ENCODE measurements at places on chromosomes 1 and 21.

DNA sequence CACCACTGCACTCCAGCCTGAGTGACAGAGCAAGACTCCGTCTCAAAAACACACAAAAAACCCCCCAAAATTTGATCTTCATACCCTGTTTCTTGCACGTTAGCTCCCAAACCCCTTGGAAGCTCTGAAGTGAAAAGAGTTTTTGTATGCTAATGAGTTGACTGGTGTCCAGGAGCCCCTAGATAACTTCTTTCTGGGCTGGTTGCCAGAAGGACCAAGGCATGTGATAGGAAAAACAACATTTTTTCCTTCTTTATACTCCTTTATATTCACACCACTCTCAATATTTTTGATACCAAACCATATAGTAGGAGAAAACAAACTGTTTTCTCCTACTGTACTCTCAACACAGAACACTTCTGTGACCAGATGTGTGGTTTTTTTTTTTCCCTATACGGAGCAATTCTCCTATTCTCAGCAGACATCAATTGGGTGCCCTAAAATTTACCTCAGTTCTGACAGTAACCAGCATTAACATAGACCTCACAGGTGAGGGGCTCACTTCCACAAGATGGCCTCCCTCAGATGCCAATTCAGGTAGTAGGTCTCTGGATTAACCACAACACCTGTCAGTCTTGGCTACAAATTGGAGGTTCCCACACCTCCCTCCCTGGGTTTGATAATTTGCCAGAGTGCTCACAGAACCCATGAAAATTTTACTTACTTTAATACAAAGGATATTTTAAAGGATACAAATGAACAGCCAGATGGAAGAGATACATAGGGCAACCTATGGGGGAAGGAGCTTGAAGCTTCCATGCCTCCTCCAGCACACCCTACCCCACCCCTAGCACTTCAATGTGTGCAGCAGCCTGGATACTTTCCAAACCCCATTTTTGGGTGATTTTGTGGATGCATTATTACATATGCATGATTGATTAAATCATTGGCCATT, 25.6 kb downstream of the ZYG11B start:
- no peak overlapping the region for H3K27ac ChIP-seq
- H3K4me3 ChIP-seq, result no peak overlapping the region
- H3K4me1 ChIP-seq, result peaks cover 4% of the 10 kb centered on the region
- no peaks in the 10 kb centered on the region for H3K36me3 ChIP-seq
- no peaks in the 10 kb centered on the region for H3K27me3 ChIP-seq
- no peak for DNase-seq

GRCh38 chr21:42101246-42101645, 30.1 kb downstream of the UMODL1 start:
- H3K4me1 ChIP-seq, result peaks cover 11% of the 10 kb centered on the region
- no peak overlapping the region for H3K27ac ChIP-seq
- H3K4me3 ChIP-seq, result no peak overlapping the region
- DNase-seq, result no peak
- H3K27me3 ChIP-seq, result peaks cover 4% of the 10 kb centered on the region
- H3K36me3 ChIP-seq, result no peaks in the 10 kb centered on the region

GRCh38 chr1:20381045-20381641, 90.5 kb downstream of the VWA5B1 start:
- peaks cover 18% of the 10 kb centered on the region for H3K4me1 ChIP-seq
- no peak overlapping the region for H3K27ac ChIP-seq
- no peak overlapping the region for H3K4me3 ChIP-seq
- no peak for DNase-seq

DNA sequence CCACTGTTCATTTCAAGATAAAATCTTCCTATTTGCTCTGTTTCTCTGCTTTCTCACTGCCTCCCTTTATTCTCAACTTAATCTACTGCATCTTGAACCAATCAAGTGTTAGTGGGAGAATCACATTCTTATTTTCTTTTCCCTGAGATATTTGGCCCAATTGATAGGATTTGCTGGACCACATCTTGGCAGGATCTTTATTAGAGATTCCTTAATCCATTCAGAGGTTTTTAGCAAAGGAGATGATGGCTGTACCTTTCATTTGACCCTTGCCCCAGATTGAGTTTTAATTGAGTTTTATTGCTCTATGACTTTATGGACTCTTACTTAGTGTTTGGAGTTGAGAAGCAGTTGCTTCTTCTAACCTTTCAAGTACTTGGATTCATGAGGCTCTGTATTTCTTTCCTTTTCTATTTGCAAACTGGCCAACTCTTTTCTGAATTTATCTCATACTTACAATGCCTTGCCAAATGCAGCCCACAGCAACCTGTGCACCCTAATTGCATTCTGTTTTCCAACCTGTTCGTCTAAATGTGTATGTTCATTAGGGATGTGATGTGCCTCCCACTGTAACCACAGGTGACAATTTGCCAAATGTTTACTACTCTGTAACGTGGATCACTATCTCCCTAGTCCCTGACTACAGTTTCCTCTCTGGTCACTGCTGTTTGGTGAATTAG, 274.8 kb upstream of the KAZN start:
- H3K36me3 ChIP-seq, result peaks cover 5% of the 10 kb centered on the region
- no peak overlapping the region for H3K27ac ChIP-seq
- peaks cover 3% of the 10 kb centered on the region for H3K4me1 ChIP-seq
- DNase-seq, result no peak
- no peak overlapping the region for H3K4me3 ChIP-seq
- peaks cover 2% of the 10 kb centered on the region for H3K27me3 ChIP-seq

DNA sequence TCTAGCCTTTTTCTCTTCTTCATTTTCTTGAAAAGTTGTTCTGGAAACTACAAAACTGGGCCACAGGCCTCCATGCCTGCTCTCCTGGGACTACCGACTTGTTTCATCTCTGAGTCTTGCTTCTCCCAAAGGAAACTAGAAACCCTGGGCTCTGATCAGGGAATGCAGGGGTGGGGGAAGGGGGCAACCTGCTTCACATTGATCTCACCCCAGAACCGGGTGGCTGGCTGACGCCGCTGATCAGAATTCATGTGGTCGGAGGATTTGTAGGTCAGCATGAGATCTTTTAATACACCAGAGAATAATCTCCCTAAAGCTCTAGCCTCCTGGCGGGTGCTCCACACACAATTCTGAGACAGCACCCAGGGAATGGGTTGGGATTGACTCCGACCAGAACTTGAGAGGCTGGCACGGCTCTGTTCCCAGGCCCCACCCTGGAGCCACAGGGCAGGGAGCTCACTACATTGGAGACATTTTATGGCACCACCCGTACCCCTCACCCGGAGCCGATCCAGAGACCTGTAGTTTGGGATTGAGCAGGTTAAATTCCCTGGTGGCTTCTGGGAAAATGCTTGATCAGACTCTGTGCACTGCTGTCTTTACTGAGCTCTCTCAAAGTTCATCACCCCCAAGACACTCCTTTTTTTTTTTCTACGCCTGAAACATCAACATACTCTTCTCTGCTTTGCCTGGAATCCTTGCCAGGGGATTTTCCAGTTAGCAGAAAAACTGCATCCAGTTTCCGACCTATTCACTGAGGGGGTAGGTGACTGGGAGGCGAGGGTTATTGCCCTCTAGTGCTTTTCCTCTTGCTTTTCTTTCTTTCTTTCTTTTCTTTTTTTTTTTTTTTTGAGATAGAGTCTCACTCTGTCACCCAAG, 12.2 kb upstream of the ARHGEF10L start:
- no peaks in the 10 kb centered on the region for H3K36me3 ChIP-seq
- DNase-seq, result no peak
- H3K4me3 ChIP-seq, result no peak overlapping the region
- no peaks in the 10 kb centered on the region for H3K4me1 ChIP-seq

GRCh38 chr1:78536427-78536826, 45.7 kb downstream of the PTGFR start:
- H3K27ac ChIP-seq, result no peak overlapping the region
- peaks cover 2% of the 10 kb centered on the region for H3K36me3 ChIP-seq
- H3K27me3 ChIP-seq, result no peaks in the 10 kb centered on the region
- H3K4me3 ChIP-seq, result no peak overlapping the region

DNA sequence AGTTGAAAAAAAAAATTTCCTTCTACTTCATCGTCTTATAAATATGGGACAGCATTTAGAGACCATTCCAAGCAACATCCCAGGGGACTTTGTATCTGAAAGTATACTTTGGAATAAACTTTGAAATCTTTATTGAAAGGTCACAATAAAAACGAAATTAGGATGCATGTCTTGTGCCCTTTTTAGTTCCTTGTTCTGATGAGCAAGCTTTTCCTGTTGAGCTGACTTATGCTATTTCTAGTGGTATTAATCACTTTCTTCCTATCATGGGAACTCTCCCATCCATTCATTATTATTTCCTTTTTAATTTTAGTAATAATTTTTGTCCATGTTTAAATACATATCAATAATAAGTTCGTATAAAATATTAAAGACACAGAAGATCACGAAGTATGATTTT, 4.0 kb upstream of the GBP2 start:
- no peak for DNase-seq
- peaks cover 2% of the 10 kb centered on the region for H3K27me3 ChIP-seq
- no peak overlapping the region for H3K27ac ChIP-seq
- peaks cover 4% of the 10 kb centered on the region for H3K36me3 ChIP-seq
- no peaks in the 10 kb centered on the region for H3K4me1 ChIP-seq
- H3K4me3 ChIP-seq, result no peak overlapping the region

- H3K4me1 ChIP-seq, result no peaks in the 10 kb centered on the region
- peaks cover 5% of the 10 kb centered on the region for H3K27me3 ChIP-seq
- H3K4me3 ChIP-seq, result no peak overlapping the region
- H3K27ac ChIP-seq, result no peak overlapping the region
- no peaks in the 10 kb centered on the region for H3K36me3 ChIP-seq
These were observed 2019.8 kb downstream of the NCAM2 start for GRCh38 chr21:23017989-23018388.

GRCh38 chr21:44730028-44730395, 18.6 kb upstream of the TSPEAR start:
- H3K27ac ChIP-seq, result no peak overlapping the region
- DNase-seq, result no peak
- H3K27me3 ChIP-seq, result peaks cover 4% of the 10 kb centered on the region
- peaks cover 19% of the 10 kb centered on the region for H3K36me3 ChIP-seq

DNA sequence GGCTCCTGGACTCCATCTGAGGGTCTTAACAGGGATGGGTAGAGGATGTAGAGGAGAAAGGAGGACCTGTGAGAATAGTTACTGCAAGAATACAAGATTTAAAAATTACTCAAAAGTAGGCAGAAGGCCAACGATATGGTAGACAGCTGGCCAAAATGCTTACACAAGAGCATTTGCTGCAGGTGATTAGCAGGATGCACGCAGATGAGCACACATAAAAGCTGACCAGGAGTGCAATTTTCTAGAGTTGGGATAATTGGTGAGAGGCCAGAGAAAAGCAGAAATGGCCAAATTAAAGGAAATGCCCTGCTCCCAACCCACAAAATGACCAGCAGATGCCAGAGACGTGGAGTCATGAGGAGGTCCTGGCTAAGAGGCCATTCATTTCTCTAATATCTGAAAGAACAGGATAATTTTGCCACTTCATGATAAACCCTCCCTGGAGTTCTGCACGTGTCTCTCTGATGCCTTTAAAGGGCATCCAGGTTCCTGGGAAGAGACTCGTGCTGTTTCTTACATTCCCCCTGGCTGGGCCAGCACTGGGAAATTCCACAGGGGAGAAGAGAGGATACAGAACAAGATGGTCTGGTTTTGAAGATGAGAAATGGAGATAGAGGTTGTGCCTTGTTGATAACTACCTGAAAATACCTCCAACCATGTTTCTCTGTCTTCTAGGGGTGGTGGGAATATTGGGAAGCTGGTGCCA, 62.3 kb upstream of the KCNA3 start:
- peaks cover 15% of the 10 kb centered on the region for H3K4me1 ChIP-seq
- H3K27me3 ChIP-seq, result peaks cover 11% of the 10 kb centered on the region
- DNase-seq, result no peak
- H3K4me3 ChIP-seq, result no peak overlapping the region

- H3K36me3 ChIP-seq, result no peaks in the 10 kb centered on the region
- H3K4me1 ChIP-seq, result peaks cover 16% of the 10 kb centered on the region
- no peak overlapping the region for H3K27ac ChIP-seq
- H3K4me3 ChIP-seq, result peak overlapping the region; percentile 40
These were observed 3.8 kb downstream of the SRSF11 start for GRCh38 chr1:70224954-70225353.

DNA sequence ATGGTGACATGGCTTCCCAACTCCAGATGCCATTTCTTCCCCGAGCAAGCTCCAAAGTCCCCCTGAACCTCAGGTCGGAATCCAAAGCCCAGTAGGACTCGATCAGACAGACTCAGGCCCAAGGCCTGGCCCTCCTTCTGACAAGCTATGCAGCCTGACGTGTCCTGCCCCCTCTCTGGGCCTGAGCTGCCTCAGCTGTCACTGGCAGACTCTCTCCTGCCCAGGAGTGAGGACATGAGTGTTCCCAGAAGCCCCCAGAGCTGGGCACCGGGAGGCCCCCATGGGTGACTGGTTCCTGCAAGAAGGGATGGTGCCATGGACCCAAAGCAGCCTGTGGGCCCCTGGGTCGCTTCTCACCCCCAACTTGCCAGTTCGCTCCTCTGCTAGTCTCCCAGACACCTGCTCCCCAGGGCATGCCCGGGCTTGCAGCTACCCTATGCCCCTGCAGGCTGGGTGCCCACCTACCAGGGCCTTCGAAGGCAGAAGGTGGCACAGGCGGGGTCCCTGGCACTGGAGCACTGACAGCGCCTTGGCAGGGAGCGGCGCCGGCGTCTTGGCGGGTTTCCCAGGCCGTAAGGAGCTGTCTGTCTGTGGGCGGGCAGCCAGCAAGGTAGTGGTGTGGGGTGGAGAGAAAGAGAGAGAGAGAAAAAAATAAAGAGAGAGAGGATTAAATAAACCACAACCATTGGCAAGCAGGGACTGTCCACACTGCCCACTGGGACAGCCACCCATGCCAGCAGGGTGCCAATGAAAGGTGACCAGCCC, 2.3 kb downstream of the EDN2 start:
- no peak overlapping the region for H3K27ac ChIP-seq
- H3K4me3 ChIP-seq, result no peak overlapping the region
- DNase-seq, result no peak
- no peaks in the 10 kb centered on the region for H3K36me3 ChIP-seq

- H3K27me3 ChIP-seq, result no peaks in the 10 kb centered on the region
- H3K36me3 ChIP-seq, result no peaks in the 10 kb centered on the region
- no peak overlapping the region for H3K4me3 ChIP-seq
- H3K4me1 ChIP-seq, result peaks cover 4% of the 10 kb centered on the region
These were observed 29.9 kb upstream of the LRRC3 start for GRCh38 chr21:44425307-44425894.

DNA sequence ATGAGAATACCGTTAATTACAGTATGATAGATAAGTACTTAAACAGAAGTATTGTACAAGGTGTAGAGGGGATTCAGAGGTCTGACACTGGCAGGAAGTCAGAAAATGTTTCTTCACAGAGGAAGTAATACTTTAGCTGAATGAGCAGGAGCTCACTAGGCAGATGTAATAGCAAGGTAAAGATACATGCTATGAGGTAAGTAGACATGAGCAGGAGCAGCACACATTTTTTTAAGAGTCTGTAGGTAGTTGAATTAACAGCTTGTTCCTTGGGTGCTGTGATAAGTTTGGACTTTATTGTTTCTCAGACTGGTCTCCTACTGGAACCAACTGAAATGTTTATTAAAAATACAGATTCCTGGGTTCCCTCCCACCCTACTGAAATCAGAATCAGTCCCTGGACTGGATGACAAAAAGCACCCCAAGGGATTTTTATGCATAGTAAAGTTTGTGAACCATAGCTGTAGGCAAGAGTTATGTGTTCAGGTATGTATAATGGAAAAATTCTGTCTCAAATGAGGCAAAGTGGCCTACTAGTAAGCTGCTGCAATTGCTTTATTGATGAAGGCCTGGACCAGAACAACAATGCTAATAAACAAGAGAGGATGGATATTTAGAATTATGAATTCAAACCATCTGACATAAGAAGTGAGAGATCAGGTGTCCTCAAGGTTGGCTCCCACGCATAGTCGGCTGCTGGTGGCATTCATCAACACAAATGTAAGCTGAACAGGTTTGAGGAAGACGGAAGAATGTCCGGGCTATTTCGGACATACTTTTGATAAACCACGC, 902 bp downstream of the AP4B1 start:
- no peak for DNase-seq
- no peaks in the 10 kb centered on the region for H3K36me3 ChIP-seq
- peaks cover 11% of the 10 kb centered on the region for H3K4me1 ChIP-seq
- peaks cover 4% of the 10 kb centered on the region for H3K27me3 ChIP-seq
